ENCODE measurements at places on chromosomes 6 and 20. TPM values are rescaled to one million over a fixed set of nuclear protein-coding genes. Genes with fewer than 3 reads are reported as not detected.

Gene ZSCAN16
- polyA plus RNA-seq: 12.5 TPM

Gene TRERF1
- polyA plus RNA-seq: 20.9 TPM

Gene EEF1A2
- polyA plus RNA-seq: 0.36 TPM

Gene TUBE1
- polyA plus RNA-seq: 58.0 TPM

Gene TP53TG5
- polyA plus RNA-seq: 2.1 TPM

Gene PSORS1C1
- 0.54 TPM for polyA plus RNA-seq

Gene RBPJL
- polyA plus RNA-seq: not detected

Gene CAGE1
- polyA plus RNA-seq: 0.11 TPM

Gene IL17A
- polyA plus RNA-seq: not detected

Gene CCM2L
- polyA plus RNA-seq: 9.6 TPM

Gene RAD21L1
- polyA plus RNA-seq: not detected

Gene EDN1
- polyA plus RNA-seq: 41.0 TPM

Gene OPRM1
- polyA plus RNA-seq: not detected

Gene RSPH4A
- polyA plus RNA-seq: 9.2 TPM
